Foreskin melanocyte (primary cell): ENCODE measurements at places on chromosomes 12 and 14.

DNA sequence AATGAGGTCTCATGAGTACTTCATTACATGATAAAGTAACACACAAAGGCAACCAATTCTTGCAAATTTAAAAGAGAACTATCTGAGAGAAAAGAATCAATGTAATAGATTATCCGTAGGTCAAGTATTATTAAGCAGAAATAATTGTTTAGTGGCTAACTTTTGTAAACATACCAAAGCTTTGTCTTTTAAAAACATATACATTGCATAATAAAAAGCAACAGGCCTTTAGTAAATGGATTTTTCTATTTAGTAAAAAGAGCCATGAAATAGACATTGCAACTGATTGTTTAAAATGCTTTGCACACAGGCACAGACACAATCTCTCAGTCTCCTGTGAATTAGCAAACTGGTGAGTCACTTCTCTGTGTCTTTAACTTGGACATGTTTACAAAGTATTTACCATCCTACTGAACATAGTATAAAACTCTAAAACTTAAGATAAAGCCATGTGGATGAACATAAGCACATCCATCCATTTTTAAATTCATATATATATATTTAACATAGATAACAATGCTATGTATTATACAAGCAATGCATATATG lies 518.7 kb upstream of the MGAT4C start:
- DNase-seq = no peak

- DNase-seq = no peak
These were observed 328.1 kb downstream of the BCL11B start for GRCh38 chr14:98943907-98944306.

DNA sequence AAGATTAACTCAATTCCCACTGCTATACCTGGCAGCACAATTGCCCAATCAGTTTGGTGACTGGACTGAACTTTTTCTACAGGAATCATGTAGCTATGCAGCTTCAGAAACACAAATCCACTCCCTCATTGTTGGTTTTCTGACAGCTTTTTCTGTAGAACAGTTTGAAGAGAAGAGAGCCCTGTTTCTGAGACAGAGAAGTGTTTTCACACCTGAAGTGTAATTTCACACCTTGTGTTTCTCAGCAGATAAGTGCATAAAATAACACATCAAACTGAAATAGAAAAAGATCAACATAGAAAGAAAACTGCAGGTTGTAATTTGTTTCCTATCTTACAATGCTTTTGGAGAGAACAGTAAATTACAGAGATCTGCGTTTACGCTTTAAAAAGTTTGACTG lies 335.6 kb downstream of the SNAPC1 start:
- DNase-seq = no peak

GRCh38 chr14:68392393-68393141 lies 400.3 kb downstream of the ZFP36L1 start:
- DNase-seq = no peak

DNA sequence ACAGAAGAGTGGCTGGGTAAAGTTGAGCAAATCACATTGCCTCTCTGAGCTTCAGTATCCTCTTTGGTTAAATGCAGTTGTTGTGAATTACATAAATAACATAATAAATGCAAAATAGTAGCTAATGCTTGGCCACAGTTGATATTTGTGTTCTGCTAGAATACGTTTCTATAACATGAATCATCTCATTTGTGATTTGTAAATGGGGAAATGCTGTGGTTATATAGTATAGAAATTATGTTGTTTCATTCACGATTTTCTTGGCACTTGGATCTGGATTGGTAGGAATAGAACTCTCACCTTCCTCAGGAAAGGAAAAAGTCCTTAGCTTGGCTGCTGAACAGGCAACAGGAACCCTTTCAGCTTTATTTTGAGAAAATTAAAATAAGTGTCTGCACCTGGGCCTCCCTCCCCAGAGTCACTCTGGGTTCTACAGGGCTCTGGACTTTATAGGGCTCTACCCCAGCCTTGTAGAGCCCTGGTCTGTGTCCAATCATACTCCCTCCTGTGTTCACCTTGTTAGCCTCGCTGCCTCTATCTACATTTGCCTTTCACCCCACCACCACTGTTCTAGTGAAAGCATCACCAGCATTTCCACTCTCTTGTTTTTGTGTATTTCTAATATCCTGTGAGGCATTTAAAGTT lies 107.7 kb upstream of the BCAT1 start:
- no peak for DNase-seq

- no peak for DNase-seq
These were observed 29.3 kb upstream of the DAAM1 start for GRCh38 chr14:59159169-59159568.

DNA sequence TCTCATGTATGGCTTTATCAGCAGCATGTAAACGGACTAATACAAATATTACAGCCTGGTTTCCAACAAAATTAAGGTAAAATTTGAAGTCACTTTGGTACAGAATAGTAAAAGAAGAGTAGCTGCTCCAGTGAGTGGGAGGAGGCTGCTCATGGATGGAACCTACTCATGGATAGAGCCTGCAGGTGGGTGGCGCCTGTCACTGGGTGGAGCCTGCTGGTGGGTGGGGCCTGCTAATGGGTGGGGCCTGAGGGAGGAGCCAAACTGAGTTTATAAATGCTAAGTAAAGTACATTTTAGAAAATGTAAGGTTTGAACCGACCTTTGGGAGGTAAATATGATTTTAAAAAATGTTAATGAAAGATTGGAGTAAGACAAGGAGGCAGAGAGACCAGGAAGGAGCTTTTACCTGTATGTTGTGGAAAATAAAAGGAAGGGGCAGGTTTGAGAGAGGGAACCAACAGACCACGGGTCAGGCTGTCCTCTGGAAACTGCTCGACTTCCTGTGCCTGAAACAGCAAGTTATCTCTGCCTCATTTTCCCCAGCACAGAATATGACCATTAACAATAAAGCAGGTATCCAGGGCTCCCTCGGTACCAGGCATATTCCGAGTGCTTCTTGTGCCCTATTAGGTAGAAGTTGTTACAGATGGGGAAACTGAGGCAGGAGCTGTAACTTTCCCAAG lies 55.9 kb upstream of the SEL1L start:
- no peak for DNase-seq

DNA sequence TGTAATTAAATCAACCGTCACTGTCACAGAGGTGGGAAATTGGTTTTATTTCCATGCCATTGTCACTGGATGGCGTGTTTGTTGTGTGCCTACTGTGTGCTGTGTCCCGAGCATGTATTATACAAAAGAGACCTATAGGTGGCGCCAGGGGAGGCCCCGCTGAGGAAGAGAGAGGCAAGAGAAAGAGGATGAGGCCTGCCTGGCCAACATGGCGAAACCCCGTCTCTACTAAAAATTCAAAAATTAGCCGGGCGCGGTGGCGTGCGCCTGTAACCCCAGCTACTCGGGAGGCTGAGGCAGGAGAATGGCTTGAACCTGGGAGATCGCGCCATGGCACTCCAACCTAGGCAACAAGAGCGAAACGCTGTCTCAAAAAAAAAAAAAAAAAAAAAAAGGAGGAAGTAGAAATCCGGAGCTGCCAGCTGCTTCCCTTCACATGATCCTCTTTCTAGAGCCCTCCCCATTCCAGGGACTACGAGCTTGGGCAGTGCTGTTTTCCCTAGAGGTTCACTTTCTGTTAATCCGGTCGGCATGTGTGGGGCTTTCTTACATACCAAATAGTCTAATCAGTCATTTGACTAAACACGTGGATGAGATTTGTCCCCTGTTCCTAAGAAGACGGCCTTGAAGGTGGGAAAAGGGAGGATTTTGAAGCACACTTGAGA lies 6.4 kb upstream of the CCDC175 start:
- DNase-seq = no peak

DNA sequence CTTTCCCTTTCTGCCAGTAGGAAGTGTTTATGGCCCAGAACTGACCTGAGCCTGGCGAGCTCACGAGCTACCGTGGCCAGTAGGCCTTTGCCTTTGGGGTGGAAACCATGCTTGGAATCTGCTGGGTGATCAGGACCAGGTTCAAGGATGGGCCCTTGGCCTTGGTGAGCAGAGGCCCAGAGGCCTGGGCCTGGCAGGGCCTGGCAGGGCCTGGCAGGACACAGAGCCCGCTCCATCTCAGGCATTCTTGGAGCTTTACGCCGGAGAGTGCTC lies 184.8 kb upstream of the RTL1 start:
- no peak for DNase-seq

- peak; percentile 35 for DNase-seq
These were observed 260.6 kb upstream of the GARIN6 start for GRCh38 chr12:99386907-99387306.

DNA sequence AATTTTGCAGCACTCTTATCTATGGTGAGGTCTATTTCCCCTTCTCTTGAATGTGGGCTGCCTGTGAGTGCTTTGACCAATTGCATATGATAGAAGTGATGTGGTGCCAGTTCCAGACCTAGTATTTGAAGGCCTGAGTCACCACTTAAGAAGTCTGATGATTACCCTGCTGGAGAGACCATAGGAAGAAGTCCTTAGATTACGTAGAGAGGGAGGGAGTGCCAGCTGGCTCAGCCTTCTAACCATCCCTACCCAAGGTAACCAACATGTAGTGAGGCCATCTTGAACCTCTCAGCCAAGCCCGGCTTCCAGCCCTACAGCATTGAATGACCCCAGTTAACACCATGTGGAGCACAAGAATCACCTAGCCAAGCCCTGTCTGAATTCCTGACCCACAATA lies 166.9 kb downstream of the NELL2 start:
- no peak for DNase-seq

DNA sequence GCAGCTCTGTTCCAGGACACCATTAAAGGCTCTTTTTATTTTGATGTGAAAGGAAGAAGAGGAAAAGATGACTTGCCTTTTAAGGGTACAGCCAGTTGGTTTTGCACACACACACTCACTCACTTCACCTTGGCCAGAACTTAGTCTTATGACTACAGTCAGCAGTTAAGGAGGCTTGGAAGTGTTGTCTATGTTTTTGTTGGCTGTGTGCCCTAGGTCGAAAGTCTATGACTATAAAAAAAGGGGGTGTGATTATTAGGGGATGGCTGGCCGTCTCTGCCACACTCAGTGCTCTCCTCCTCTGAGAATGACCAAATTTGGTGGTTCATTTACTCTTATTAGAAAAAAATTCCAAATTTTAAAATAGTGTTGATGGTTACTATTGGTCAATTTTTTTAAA lies 139.5 kb upstream of the OTX2 start:
- no peak for DNase-seq
